ENCODE measurements at places on chromosomes 6 and 20.
A peak's percentile ranks its signal among the peaks of the same experiment; 100 is the strongest.

GRCh38 chr20:64216036-64216435 lies 39.5 kb upstream of the PCMTD2 start:
- peak; percentile 70 for DNase-seq

- no peak for DNase-seq
Observed at GRCh38 chr6:30151580-30151979, 9.4 kb downstream of the TRIM10 start.

DNA sequence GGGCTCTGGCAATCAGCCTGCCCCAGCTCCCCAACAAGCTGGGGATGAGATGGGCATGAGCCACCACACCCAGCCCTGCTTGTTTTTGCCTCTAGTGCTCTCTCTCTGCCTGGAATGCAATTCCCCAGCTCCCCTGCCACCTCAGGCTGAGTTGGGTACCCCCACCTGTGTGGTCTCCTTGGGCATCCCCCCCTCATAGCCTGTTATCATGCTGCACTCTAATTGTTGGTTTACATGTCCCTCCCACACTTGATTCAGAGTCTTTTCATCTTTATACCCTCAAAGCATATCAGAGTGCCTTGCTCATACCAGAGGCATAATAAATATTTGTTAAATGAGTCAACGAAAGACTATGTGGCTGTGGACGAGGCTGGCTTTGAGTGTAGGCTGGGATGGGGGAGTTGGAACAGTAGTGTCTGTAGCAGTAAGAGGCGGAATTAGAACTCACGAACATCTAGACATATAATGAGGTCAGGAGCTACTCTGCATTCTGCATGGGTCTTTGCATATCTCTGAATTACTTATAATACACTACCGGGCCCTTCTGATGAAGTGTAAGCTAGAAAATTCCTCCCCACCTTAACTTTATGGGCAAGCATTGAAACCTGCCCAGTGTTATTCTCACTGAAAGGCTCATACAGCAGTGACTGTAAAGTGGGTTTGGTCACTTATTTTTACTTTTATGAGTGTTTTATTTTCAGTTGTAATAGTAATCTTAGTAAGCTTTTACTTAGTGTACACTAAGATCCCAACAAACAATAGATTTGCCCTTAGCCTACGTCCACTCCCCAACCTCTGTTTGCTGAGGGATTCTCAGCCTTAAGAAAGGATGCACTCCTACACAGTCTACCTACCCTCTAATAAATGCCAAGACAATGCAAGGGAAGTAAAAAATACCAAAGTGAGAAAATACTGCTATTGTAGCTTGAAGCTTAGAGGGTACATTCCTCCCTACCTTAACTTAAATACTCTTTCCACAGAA lies 58.7 kb downstream of the EDN1 start:
- no peak for DNase-seq

GRCh38 chr6:159062564-159062945 lies 17.8 kb upstream of the TAGAP start:
- no peak for DNase-seq

DNA sequence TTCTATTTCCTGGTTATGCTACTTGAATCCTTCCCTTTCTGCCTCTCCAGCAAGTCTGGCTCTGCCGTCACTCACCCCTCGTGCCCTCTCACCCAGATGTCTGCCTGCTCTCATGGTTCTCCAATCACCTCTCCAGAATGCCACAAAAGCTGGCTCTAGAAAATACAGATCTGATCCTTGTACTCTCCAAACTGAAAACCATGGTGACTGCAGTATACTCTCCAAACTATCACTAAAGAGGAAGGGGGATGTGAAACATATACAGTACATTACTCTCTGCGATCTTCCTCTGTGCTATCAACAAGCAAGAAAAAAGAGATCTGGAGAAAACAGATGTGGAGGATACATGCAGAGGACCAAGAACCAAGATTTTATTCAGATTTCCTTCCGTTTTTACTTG lies 91.1 kb downstream of the ATXN1 start:
- DNase-seq: no peak

Data from DMS79 treated with DMSO at 0.1 percent for 48 hours (cell line).